NAMALWA (cell line): ENCODE measurements at places on chromosomes 12 and 14.

DNA sequence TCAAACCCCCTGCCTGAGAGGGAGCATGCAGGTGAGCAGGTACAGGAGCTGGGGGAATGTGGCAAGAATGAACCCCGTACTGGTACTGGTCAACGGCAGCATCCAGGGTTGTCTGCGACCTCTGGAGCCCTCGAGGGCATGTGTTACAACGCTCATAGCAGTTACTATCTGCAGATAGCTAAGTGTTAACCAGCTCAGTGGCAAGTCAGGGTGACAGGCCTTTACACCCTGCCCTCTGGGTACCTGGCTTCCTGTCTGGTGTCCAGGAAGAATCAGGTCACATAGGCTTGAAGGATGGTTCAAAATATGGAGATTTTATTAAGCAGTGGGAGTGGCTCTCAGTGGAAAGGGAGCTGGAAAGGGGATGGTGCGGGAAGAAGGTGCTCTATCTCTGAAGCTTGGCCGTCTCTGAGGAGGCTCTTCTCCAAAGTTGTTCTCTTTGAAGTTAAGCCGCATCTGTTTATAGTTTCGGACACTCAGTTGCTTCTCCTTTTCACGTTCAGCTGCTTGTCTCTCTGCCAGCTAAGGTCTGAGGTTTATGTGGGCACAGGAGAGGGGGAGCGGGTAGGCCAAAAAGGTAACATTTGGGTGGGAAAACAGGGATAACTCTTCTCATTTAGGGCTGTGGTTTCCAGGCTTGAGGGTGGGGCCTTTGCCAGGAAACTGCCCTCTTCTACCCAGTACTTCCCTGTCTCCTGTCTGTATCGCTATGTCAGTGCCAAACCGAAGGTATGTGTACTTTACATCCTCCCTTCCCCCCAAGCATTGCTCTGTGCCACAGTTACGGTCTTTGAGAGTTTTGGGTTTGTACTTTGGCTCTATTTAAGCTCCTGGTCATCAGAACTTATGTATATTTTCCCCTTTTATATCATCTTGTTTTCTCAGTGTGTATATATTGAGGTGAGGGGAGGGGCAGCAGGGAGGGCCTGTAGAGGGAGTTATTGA is 305.8 kb downstream of the RGS6 start:
- no peak for DNase-seq

DNA sequence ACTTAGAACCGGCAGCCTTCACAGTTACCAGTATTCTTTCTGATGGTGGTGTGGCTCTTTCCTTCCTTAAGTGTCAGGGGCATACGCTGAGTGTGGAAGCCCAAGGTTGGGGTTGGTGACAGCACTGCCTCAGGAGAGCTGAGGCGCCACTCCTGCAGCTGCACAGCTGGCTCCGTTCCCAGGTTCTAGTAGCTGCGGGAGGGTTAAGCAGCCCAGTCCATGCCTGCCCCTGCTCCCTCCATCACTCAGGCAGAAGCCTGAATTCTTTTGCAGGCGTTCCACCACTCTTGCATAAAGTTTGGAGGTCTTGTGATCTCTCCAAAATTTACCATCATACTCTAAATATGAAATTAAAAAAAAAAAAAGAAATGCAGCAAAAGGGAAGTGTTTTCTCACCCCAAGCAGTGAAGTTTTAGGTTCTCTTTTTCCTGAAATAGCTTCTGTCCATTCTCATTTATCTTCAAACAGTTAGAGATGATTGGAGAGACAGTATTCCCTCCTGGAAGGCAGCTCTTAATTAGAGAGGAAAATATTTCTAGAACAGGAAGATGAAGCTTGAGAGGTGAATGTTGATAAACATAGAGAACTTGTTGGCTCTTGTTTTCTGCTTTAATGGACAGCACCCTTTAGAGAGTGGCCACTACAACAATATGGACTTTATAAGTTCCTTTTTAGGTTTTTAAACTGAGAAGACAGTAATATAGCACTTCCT is 136.1 kb downstream of the FGD4 start:
- peak; percentile 87 for DNase-seq

DNA sequence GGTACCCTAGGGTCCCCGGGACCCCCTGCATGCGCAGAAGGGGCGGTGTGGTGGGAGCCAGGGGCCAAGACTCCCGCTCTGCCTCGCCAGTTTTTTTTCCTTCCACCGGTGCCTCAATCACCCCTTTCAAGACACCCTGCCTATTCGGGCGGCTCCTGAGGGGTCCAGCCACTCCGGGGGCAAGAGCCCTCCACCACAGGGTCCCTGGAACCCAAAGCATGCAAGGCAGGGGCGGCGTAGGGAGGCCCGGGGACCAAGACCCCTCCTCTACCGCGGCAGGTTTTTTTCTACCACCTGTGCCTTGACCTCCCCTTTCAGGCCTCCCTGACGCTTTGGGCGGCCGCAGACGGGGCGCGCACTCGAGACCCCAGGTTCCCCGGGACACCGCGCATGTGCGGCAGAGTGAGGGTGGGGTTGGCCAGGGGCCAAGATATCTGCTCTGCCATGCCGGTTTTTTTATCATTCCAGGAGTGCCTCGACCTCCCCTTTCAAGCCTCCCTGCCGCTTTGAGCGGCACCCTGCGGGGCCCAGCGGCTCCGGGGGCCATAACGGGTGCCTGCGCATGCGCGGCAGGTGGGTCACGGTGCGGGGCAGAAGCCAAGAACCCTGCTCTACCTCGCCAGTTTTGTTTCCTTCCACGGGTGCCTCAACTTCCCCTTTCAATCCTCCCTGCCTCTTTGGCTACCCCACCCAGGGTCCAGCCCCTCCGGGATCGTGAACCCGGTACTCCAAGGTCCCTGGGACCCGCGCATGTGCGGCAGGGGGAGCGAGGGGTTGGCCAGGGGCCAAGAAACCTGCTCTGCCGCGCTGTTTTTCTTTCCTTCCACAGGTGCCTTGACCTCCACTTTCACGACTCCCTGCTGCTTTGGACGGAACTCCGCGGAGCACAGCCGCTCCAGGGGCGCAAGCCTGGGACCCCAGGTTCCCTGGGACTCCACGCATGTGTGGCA is 328.1 kb downstream of the ALG10 start:
- DNase-seq: no peak

DNA sequence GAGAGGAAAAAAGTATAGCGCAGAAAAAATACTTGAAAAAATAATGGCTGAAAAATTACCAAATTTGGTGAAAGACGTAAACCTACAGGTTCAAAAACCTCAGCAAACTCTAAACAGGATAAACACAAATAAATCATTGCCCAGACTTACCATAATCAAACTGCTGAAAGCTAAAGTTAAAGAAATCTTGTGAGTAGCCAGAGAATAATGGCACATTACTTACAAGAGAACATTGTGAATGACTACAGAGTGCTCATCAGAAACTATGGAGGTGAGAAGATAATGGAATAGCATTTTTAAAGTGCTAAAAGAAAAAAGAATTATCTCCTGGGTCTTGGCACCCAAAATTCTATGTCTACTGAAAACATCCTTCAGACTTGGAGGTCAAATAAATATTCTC is 36.0 kb downstream of the ATF1 start:
- no peak for DNase-seq

DNA sequence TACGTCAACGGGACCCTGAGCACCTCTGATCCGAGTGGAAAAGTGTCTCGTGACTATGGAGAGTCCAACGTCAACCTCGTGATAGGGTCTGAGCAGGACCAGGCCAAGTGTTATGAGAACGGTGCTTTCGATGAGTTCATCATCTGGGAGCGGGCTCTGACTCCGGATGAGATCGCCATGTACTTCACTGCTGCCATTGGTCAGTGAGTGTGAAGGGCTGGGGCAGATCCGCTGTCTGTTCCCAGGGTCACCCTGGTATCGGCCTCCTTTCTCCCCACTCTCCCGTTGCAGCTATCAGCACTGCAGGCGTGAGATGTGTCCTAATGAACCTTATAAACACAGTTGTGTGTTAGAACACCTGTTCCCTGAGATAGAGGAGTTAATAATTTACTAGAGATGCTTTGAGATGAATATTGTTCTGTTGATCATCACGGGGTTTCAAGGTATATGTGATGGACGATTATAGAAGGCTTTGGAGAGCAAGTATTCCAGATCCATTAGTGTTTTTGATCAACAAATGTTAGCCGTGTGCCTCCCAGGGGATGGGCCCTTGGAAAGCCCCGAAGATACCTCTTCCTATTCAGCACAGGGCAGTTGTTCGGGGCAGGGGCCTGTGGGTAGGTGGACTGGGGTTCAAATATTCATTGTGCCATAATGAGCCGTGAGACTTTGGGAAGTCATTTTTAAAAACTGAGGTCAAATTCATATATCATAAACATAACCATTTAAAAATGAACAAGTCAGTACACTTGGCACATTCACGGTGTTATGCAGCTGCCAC is 33.6 kb downstream of the ADGRD1 start:
- DNase-seq: no peak

DNA sequence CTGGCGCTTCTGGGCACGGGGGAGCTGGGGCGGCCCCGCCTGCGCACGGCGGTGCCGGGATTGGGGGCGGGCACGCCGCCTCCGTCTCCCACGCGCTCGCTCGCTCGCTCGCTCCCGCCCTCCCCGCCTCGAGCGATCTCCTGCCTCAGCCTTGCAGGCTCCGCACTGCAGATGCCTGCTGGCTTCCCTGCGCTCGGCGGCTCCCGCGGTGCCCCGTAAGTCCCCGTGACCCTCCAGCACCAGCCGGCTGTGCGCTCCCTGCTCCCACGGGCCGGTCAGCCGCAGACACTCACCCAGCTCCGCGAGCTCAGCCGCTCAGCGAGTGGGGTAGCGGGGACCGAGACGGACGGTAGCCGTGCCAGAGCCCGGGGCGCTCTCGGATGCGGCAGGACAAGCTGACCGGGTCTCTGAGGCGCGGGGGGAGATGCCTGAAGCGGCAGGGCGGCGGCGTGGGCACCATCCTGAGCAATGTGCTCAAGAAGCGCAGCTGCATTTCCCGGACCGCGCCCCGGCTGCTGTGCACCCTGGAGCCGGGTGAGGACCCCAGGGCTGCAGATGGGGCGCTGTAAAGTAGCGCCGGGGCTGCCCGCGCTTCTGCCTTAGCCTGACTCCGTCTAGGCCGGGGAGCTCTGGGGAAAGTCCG is at the start of gene TBC1D30:
Gene TBC1D30 (plus strand): TSS at position 148 of the 643 bp plus-strand sequence. CDS start 233 bp downstream, at position 381.
- DNase-seq: no peak

DNA sequence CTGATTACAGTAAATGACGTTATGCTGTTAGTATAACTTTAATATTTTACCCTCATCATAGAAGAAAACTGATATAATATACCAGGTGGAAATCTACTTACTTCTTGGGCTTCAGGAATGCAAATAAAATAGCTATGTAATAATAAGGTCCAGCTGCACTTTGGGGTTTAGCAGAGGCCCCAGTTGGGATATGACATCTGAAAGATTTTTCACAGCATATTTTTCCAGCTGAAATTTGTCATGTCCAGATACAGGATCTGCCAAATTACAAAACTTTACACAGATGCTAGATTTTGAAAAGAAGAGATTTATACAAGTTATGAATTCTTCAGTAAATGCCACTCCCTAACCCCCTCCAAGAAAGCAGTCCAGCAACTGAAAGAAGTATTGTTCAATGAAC is 29.2 kb upstream of the DCN start:
- DNase-seq: no peak

DNA sequence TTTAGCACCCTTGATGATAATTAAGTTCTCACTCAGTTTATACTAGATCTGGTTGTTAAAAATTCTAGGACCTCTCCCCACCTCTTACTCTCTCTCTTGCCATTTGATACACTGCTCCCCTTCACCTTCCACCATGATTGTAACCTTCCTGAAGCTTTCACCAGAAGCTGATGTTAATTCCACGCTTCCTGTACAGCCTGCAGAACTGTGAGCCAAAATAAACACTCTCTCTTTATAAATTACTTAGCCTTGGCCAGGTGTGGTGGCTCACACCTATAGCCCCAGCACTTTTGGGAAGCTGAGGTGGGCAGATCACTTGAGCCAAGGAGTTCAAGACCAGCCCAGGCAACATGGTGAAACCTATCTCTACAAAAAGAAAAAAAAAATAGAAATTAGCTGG is 11.1 kb upstream of the HECTD4 start:
- no peak for DNase-seq

DNA sequence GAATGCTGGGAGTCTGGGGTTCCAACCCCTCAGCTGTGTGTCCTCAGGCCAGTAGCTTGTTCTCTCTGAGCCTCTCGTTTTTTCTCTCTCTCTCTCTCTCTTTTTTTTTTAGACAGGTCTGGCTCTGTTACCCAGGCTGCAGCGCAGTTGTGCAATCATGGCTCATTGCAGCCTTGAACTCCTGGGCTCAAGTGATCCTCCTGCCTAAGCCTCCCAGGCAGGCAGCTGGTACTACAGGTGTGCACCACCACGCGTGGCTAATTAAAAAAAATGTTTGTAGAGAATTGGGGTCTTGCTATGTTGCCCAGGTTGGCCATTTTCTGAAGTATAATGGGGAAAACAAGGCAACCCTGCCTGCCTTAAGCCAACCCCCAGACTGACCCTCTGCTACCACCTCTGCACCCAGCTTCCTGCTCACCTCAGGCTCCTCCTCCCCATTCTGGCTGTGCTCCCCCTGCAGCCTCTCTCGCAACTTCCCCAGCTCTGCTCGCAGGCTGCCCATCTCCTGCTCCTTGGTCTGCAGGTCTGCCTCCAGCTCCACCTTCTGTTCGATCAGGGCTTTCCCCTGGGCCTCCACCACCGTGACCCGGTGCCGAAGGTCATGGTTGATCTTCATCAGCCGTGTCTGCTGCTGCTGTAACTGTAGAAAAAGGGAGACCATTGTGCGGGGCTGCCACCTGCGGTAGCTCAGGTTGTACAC is 35.2 kb downstream of the RILPL1 start:
- DNase-seq: no peak

- no peak for DNase-seq
These were observed 29.4 kb downstream of the ABCC9 start for GRCh38 chr12:21911832-21912231.

- DNase-seq: peak; percentile 44
These were observed 2.2 kb downstream of the TBPL2 start for GRCh38 chr14:55438066-55438683.

GRCh38 chr12:48334808-48335207 is 15.9 kb downstream of the ZNF641 start:
- no peak for DNase-seq

DNA sequence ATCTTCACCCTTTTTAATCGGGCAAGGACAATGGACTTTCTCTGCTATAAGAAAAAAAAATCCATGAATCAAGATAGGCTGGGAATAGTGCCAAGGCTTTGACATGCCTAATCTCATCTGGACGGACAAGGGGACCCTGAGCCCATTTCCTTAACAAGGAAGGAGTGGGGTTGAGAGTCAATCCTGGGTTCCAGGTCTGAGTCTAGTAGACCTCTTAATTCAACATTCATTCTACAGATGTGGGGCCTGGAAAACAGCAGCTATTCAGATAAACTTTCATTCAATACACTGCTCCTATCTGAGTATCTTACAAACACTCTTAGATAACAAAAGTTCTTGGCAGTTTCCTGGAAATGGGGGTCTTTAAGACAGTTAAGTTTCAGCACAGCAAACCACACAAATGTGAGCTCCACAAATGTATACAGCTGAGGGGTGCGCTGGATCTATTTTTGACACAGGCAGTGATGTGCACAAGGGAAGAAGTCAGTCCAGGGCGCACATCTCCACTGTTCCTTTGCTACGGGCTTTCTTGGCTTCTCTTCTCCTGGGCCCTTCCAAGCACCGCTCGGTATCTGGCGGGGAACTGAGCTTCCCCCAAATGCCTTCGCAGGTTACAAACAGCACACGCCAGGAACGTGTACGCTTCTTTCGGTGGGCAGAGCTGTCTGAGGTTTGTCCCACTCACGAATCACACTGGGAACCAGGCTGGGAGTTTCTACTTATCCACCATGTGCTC is 82.2 kb upstream of the GPR68 start:
- no peak for DNase-seq
